HuH-7 (cell line): ENCODE measurements at places on chromosomes 2 and 18.
A peak's percentile ranks its signal among the peaks of the same experiment; 100 is the strongest.

DNA sequence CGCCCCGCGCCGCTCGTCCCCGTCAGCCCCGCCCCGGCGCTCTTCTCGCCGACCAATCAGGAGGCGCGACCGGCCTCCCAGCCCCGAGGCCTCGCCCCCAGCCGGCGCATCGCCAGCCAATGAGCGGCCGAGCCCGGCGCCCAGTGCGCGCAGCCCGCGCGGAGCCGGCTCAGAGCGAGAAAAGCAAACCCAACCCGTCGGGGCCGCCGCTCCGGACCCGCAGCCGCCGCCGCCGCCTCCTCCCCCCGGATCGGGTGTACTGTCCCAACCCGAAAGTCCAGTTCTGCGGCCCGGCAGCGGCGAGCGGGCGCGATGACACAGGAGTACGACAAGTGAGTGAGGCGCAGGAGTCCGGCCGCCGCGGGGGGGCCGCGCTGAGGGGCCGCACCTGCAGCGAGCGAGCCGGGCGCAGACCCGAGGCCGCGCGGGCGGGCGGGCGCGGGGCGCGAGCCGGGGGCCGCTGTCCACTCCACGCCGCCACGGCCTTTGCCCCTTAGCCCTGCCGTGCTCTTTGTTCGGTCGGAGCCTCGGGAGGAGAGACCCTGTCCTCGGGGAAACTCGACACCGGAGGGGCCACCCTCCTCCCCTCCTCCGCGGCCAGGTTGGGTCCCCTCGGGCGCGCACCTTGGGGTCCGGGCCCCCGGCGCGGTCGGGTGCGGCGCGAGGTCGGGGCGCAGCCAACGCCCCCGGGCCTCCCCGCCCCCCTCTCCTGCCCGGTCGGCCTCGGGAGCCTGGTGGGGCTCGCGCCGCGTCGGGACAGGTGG is at the start of gene GRHL1:
Gene GRHL1 (plus strand): TSS at position 172 of the 764 bp plus-strand sequence. CDS start 141 bp downstream, at position 313.
- peak; percentile 97 for DNase-seq

DNA sequence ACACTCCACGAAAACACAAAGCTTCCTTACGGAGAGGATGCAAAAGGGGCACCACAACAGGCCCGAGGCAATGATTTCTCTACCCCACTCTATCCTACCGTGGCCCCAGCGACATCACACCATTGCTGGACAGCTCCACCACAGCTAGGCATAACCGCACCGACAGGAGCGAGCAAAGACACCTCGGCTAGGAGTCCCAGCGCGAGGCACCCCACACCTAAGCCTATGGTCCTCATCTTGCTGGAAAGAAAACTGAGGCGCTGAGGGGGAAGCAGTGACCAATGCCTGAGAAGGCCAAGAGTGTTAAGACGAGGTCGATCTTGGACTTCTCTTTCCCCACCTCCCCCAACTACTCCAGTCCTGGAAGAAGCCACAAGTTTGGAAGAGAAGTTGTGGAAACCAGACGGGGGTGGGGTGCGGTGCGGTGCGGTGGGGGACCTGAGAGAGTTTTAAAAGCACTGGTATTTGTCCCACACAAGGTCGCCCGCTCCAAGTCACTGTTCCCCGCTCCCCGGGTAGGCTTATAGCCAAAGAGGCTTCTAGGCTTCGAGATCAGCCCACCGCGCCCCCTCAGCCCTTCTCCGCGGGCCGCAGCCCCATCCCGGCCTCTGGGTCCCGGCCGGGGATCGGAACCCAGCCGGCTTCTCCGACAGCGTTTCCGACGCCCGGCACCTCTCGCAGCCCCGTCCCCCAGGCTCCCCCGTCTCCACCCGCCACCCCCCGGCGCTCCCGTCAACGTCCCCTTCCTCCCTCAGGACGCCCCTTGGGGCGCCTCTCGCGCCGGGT is 766 bp downstream of the PDE6D start:
- DNase-seq: peak; percentile 67

- no peak for DNase-seq
Measured at GRCh38 chr2:9821805-9822445, 21.3 kb upstream of the TAF1B start.

- DNase-seq: no peak
Measured at GRCh38 chr2:157557770-157558169, 70.9 kb downstream of the ACVR1C start.

- DNase-seq: no peak
Measured at GRCh38 chr18:26190506-26190905, 35.7 kb upstream of the TAF4B start.

GRCh38 chr2:131557558-131558321 is 30.1 kb downstream of the CCDC74A start:
- no peak for DNase-seq

DNA sequence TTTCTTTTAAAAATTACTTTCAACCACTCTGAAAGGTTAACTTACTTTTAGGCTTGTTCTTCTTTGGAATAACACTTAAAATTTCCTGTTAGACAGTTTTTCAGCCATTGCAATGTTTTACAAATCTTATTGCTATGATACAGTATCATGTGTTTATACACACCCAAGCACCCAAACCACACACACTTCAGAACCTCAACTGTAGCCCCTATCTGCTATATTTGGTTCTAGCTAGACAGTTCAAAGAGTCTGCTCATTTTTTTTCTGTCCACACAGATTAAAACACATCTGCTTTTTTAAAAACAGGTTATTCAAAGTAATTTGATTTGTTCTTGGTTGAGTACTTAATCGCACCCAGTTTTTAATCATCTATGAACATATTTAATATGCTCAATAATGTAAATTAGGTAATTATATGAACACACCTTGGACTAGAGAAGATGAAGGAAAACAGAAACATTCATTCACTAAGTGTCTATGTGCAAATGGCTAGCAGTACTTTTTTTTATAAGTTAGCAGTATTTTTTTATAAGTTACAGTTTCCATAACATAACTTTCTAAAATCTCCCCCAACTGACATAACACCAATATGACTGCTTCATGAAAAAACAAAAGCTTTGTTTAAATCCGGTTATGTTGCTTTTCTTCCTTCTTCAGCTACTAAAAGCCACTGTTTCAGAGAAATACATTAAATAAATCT is 17.6 kb downstream of the FBXO11 start:
- DNase-seq: no peak

DNA sequence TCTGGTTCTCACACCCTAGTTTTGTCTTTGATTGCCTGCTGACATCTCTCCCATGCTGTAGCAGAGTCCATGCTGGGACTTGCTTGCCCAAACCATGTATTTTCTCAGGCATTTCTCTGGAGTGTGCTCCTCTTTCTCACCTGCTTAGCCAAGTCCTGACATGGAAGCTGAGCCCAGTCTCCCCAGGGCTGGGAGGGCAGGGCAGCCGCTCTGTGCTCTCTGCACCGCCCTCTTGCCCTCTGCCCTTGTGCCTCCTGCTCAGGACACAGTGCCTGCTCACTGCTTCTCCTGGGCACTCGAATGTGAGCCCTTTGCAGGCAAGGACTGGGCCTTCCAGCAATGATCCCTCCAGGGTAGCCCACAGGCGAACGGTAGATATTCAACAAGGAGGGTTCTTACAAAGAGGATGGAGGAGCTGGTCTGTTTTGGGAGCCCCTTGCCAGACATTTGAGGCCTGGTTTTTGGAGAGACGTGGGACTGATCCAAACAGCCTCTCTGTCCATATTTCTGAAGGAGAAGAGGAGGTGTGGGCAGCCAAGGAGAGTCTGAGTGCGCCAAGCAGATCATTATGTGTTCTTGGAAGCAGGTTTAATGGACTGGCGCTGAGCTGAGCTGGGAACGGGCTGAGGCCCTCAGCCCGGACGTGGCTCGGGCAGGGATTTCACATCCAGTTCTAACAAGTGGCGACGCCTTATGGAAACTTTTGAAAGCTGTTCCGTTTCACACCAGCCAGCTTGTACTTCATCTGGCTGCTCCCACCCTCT is 4.0 kb downstream of the SLC14A2 start:
- no peak for DNase-seq

GRCh38 chr18:7908681-7909299 is 341.7 kb downstream of the PTPRM start:
- no peak for DNase-seq

DNA sequence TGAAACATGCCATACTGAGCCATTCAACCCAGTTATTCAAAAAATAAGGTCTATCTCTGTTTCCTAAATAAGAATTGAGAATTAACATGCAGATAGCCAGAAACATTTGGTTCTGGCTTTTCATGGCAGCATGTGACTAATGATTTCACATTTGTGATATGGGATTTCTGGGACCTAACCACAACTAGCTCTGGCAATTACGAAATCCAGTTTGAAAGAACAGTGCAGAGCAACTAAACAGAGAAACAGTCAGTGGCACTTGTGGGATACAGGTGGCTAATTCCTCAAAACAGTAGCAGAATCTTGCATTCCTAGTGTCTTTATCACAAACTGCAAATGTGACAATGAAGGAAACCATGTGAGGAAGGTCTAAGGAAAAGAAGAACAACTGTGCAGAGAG is 637.8 kb upstream of the CHAC2 start:
- no peak for DNase-seq

GRCh38 chr18:45478889-45479288 is 136.4 kb upstream of the SLC14A2 start:
- no peak for DNase-seq

GRCh38 chr2:183035954-183036669 is 2.1 kb downstream of the NCKAP1 start:
- no peak for DNase-seq

GRCh38 chr2:39000552-39000951 is 110.9 kb downstream of the ARHGEF33 start:
- no peak for DNase-seq

DNA sequence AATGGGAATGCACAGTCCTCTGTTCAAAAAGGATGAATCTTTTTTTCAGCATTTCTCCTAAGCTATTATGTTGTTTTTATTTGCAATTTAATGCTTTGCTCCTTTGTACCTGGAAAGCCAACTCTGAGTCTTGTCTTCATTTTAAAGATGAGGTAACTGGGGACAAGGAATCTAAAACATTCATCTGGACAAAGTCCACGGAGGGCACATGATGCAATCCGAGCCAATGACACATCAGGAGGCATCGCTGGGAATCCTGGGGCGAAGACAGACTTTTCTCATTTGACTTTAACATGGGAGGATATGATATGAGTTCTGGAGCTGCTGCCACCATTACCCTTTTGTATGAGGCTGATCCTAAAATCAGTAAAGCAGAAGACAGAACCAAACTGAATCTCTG is 116.5 kb upstream of the REG3G start:
- peak; percentile 5 for DNase-seq

DNA sequence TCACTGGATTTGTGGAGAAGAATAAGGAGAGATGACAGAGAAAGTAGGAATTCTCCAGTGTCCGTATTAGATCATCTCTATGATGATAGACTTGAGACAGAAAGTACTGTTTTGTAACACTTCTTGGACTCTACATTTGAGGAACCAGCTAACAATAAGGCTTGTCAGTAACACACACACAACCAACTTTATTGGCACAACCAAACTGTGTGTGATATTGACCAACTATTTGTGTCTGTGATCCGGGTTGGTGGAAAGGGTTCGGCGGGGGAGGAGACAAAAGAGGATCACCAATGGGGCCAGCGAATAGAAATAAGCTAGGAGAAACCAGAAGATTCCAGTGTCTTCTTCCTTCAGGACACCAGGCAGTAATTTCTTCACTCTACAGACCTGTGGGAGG is 79.8 kb downstream of the MARCHF4 start:
- no peak for DNase-seq

DNA sequence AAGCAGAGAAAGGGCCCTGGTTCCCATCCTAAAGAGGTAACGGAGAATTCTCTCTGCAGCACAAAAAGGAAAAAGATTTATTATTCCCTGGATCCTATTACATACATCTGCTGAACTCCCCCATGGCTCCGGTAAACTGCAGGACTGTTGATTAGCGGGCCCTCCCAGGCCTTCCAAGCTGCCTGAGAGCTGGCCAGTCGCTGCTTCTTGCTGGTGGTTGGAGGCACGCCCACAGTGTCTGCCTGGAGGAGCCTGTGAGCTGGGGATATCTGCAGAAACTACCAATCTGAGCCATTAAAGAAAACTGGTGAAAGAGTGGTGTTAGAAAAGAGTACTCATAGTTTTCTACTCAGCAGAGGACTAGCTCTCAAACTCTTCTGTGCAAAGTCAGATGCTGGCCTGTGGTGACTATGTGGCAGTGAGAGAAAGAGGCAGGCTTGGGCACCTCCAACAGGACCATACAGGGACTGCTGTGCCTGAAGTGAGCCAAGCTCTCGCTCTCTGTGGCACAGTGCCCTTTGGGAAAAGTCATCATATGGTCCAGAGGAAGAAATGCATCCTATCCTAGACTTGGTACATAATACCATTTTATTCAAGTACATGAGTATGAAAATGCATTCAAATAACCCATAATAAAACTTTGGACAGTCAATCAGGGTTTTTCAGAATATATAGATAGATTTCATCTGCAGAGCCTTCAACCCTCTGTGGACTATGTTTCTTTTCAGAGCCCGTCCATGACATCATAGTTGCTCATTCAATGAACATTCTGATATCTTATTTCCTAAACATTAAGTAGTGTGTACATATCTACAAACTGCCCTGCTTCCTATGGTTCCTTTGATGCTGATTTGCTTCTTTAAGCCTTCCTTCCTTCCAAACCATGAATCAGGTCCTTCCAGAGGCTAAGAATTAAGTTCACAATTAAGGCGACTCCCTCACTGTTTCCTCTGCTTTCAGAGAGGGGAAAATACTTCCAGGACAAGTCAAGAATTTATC is 242.0 kb upstream of the LYPD1 start:
- DNase-seq: no peak

DNA sequence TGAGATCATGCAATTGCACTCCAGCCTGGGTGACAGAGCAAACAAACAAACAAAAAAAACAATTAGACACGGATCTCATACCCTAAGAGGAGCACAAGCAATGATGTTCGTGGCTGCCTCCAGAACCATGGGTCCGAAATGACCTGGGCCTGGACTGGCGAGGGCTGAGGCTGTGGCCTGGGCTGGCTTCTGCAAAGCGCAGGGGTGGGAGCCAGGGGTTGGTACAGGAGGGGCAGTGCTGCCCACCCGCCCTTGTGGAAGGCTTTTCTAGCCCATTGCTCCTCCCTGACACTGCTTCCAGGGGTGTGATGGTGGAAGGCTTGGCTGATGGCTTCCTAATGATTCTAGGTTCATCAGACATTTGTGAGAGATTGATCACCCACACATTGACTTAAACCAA is 167.8 kb downstream of the FHOD3 start:
- no peak for DNase-seq

DNA sequence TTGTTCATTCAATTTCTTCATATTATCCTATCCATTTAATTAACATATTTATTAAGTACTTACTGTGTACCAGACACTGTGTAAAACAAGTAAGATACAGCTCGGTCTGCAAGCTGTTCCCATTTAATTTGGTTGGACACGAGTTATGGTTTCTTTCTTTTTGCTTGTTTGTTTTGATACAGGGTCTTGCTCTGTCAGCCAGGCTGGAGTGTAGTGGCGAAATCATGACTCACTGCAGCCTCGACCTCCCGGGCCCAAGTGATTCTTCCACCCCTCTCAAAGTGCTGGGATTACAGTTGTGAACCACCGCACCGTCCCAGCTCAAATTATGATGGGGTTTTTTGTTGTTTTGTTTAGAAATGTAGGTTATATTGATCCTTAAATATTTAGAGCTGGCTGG is 9.0 kb downstream of the CYBRD1 start:
- no peak for DNase-seq
